ENCODE measurements at places on chromosomes 5 and 9.

GRCh38 chr5:138465261-138466124, at the start of gene EGR1:
EGR1 (plus strand) TSS chr5:138465479; CDS start chr5:138465762, 283 bp downstream.
- DNase-seq = peak; percentile 94

DNA sequence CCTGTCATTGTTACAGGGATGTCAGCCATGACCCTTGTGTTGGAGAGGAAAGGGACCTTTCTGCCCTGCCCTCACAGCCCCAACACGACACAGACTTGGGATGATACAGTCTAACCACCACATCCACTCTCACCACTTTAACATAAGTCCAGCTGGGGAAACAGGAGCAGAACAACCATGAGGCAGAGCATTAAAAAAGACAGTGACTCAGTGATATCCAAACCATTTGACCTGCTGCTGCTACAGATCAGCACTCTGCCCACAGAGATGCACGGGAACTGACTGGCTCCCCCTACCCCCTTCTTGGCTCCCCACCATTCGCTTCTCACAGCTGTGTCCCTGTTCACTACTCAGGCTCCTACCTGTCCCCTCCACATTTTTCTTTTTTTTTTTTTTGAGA, 458.6 kb downstream of the ZNF608 start:
- DNase-seq = no peak

- DNase-seq = no peak
Observed at GRCh38 chr5:80761176-80761575, 106.4 kb upstream of the DHFR start.

- peak; percentile 76 for DNase-seq
Observed at GRCh38 chr5:139482050-139482889, at the start of gene STING1. STING1 (minus strand) TSS chr5:139482758; CDS start chr5:139481704, 1,054 bp downstream.

DNA sequence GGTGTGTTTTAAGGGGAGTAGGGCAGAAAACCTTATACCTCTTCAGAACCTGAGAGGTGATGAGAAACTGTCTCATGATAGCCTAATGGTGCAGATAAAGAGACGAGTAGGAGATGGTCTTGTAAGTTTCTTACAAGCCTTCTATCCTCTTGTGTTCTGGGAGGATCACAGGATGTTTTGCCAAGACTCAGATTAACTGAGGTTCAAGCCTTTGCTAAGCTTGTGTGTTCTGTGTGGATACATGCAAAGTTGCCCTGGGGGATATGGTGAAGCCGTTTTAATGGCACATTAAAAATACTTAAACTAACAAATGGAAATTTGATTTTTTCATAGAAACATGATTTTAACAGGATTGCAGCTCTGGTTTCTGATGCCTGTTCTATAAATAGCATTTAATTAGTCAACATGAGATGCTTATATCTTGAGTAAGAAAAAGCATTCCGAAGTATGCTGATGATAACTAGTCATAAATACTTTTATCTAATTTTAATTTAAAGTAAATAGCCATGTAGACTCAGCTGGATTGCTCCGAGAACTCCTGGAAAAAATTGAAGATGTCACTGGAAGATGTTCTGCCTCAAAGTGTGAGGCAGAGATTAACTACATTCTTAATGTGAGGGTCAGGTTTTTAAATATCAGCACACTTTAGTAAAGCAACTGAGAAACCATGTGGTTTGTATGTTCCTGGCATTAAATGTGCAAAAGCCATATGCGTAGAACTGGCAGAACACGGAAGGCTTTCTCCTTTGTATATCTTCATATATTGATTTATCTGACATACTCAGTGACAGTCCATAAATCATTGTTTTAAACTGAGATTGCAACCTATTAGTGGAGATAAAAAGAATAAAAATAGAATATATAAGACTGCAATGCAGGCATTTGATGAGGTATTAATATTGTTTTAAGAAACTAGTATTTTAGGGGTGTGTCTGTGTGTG, 53.7 kb downstream of the IPO11 start:
- no peak for DNase-seq

DNA sequence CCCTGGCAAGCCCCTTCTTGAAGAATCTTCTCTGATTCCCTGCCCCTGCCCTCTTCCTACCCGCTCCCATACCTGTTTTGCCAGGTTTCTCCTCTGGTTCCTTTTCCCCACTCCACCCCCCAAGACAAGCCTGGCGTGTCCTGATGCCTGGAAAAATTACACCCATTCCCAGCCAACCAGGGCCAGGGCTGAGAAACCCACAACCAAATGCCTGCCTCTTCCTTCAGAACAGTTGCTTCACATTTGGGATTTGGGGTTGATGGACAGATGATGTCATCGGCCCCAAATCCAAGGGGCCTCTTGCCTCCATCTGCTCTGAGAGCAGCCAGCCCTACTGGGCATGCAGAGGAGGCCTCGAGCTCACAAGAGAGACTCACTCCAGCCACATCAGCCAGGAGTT, 8.8 kb upstream of the NEK6 start:
- no peak for DNase-seq

DNA sequence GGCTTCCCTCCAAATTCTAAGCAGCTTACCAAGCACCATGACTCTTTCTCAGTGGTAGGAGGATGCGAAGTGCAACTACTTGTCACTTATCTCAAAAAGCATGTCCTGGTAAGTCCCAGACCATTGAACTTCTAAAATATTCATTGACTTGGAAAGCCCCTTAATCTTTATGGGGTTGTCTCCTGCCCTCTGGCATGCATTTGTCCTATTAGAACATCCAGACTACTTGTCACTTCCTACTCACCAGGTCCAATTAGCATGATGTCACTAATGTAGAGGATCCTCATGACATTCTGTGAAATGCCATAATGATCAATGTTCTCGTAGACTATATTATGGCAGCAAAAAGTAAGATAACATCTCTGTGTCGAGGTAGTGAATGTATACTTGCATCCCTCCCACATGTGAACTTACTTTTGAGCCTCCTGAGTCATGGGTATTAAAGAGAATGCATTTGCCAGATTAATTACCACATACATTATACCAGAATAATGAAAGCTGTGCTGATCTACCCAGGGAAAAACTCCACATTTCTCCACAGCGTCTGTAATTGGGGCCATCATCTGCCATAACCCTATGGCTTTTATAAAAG, 63.5 kb upstream of the RAD23B start:
- no peak for DNase-seq

DNA sequence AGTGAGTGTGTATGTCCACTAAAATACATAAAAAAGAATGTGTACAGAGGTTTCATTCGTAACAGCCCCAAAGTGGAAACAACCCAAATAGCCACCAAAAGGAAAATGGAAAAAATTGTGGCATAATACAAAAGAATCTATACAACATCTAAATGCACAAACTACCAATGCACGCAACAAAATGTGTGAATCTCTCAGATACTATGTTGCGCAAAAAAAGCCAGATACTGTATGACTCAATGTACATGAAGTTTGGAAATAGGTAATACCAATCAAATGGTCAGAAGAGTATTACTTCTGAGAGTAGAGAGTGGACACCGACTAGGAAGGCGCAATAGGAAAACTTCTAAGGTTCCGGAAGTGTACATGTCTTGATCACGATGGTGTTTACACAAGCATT, 2.4 kb downstream of the XPA start:
- no peak for DNase-seq

- peak; percentile 84 for DNase-seq
Observed at GRCh38 chr5:43603344-43604217, 601 bp downstream of the NNT start.

DNA sequence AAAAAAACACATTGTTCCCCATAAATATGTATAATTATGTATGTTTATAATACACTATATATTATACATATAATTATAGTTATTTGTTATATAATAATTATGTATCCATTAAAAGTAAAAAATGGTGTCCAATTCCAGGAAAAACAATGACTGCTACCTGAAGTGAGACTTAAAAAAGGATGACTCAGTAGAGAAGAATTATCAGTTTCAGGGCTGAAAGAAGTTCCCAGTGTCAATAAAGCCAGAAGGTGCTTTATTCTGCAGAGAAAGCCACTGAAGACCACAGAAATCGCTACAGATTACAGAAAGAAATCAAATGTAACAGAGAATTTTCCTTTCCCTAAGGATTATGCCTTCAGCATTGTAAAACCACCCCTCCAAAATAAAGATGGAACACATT, 50.9 kb downstream of the ANKRD31 start:
- DNase-seq = no peak

- DNase-seq = no peak
Observed at GRCh38 chr9:4126184-4126865, 173.5 kb downstream of the GLIS3 start.

GRCh38 chr9:95090023-95090791, 227.3 kb downstream of the FANCC start:
- DNase-seq = no peak

- DNase-seq = no peak
Observed at GRCh38 chr5:123503299-123503698, 8.7 kb upstream of the CSNK1G3 start.

- DNase-seq = no peak
Observed at GRCh38 chr5:18761801-18762200, 1127.5 kb downstream of the TAF11L14 start.

DNA sequence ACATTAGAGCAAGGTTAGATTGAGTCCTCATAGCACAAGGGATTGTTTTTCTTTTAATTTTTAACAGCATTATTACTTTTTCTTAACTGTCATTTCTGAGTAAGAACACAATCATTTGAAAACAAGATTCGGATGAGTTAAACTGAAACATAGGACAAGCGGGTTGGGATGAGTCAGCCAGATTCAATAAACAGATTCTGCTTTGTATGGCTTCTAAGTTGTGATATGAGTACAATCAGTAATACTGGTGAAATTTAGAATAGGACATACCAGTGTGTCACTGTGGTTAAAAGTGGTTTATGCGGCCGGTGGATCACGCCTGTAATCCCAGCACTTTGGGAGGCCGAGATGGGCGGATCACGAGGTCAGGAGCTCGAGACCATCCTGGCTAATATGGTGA, 364.3 kb upstream of the CDH10 start:
- DNase-seq = no peak

GRCh38 chr5:58259685-58260152, 200.2 kb downstream of the PLK2 start:
- DNase-seq = peak; percentile 25

DNA sequence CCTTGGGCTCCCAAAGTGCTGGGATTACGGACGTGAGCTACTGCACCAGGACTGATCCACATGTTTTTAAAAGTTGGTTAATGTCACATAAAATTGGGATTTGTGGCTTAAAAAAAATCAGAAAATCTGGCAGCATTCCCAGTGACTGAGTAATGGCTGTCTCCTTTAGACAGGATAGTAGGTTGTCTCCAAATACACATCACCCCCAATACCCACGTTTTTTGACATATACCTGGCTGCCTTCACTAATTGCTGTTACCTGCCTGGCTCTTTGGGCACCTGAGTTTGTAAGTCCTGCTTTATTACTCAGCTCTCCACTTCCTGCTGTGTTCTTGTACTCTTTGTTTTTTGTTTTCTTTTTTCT, 84.8 kb downstream of the KDM4C start:
- no peak for DNase-seq

GRCh38 chr5:74394916-74395880, 245.3 kb downstream of the ENC1 start:
- no peak for DNase-seq

- no peak for DNase-seq
Observed at GRCh38 chr5:62954578-62954977, 376.0 kb downstream of the LRRC70 start.

DNA sequence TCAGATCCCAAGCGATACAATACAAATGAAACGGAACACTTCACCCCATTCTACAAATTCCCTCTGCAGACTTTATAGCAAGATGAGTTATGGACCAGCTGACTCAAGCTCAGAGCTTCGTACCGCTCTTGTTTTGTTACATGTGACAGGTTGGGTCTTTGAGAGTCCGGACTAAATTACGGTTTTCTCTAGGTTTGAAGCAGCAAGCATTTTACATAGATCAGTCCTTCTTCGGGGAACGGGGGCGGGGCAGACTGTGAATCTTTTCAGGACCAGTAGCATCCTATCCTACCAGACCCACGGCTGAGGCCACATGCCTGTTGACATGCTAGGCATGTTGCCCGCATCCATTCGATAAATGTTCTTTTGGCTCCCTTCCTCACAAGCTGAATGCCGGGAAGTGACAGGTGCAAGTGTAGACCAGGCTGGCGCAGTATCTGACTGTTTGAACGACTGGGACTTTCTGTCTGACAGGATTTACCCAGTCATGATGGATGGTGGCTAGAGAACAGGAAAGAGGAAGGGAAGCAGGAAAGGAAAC, 811.0 kb upstream of the GRAMD2B start:
- DNase-seq = peak; percentile 22

DNA sequence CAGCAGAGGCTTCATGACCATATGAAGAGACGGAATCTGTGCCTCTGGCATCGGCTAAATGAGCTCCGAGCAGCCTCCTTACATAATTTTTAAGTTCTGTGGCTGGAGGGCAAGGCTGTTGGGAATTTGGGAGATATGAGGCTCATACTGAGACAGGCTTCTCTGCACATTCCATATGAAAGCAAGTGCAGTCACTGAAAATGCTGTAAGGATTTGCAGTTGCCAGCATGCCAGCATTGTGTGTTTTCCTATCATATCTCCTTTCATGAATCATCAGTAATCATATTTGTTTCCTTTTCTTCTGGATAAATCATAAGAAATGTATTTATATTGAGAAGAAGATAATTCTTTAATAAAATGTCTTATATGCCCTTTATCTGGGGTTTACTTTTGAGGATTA, 775.4 kb downstream of the SEMA5A start:
- no peak for DNase-seq

- DNase-seq = no peak
Observed at GRCh38 chr9:92740009-92740408, 24.6 kb downstream of the BICD2 start.

DNA sequence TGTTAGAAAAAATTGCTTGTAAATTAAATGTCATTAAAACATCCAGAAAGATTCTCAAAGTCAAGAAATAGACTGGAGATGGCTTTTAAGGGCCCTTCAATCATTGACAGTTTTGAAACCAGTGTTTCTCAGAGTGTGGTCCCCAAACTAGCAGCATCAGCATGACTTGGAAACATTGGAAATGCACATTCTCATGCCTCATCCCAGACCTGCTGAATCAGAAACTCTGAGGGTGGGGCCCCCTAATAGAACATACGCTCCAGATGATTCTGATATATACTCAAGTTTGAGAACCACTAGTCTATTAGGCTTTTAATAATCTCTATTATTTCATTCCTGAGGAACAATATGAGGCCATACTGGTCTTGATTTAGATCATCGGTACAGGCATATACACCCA, 181.6 kb downstream of the SMARCA2 start:
- no peak for DNase-seq

- DNase-seq = no peak
Observed at GRCh38 chr5:58156361-58156760, 303.5 kb downstream of the PLK2 start.

All from adrenal gland (tissue), 19 donors.